T-helper 17 cell (primary cell): ENCODE measurements at places on chromosomes 2 and 18. TPM values are rescaled to one million over a fixed set of nuclear protein-coding genes. Genes with fewer than 3 reads are reported as not detected.

DNA sequence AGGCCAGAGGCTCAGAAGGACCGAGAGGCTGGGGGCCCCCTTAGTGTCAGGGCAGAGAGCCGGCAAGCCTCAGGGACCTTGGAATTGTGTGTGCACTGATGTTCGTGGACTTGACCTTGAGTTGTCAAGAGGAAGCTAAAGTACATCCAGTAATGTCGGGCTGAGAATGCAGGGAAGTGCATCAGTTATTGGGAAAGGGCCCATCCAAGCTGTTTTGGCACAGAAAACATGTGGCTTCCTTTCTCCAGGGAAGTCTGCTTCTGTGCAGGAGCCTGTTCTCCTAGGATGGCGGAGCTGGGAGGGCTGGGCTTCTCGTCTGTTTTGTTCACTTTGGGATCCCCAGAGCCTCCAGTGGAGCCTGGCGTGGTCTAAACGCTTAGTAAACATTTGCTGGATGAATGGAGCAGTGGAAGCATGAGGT is 23.7 kb downstream of the ATOH8 start:
- DNase-seq: no peak

DNA sequence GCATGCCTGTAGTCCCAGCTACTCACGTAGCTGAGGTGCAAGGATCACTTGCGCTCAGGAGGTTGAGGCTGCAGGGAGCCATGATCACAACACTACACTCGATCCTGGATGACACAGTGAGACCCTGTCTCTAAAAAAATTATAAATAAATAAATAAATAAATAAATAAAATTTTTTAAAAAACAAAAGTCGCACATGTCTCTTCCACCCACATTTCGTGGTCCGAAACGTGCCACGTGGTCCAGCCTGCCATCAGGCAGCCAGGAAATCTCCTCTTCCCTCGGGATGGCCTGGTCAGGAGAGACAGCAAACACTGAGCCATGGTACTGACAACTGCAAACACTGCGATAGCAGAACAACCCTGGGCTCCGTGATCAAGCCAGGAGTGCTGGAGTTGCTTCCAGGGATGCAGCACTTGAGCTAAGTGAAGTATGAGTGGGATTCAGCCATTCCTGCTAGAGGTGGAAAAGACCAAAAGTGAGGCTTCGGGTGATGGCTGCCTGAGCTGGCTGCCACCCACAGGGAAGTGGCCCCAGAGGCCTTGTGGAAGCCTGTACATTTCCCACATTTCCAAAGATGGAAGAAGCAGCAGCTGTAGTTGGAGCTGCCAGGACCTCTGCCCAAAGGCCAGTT is 193.1 kb downstream of the SMAD2 start:
- DNase-seq: no peak

DNA sequence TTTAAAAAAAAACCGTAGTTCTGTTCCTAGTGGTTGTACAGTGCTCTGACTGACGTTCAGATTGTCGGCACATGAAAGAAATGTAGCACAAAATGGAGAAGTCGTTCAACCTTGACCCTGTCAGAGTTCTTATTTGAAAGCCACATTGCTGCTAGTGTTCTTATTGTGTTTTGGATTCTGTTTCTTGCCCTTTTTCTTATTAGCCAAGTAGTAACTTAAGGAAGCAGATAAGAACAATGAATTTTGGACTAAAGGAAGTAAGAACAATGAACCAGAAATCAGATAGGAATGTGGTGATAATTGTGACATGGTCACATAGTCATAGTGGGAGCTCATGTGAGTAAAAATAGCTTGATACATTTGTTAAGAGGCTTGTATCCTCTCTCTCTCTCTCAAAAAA is 45.9 kb downstream of the RPIA start:
- no peak for DNase-seq

SERPINB12 gene
- not detected for total RNA-seq

DNA sequence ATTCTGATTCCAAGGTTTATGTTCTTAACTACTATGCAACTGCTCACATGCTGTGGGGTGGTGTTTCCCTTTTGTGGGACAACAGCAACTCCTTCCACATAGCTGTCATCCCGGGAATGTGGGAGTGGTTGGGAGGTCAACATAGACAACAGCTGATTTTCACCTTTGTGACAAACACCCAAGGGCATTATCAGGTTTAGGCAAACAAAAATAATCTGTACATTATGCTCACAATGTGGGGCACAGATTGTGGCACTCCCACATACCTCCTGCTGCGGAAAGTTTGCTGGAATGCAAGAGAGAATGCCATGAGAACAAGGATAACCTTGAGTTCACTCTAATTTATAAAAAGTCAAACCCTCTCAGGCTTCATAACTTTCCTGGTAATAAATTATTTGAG is 582.6 kb downstream of the CNTNAP5 start:
- DNase-seq: no peak
